ENCODE measurements at places on chromosomes 3 and 15. TPM values are rescaled to one million over a fixed set of nuclear protein-coding genes. Genes with fewer than 3 reads are reported as not detected.

ANKRD63 gene
- not detected for polyA plus RNA-seq

SEMA6D gene
- 10.2 TPM for polyA plus RNA-seq

C3orf22 gene
- polyA plus RNA-seq, result not detected

ADCY5 gene
- 14.5 TPM for polyA plus RNA-seq

FANCD2OS gene
- polyA plus RNA-seq, result not detected

CCDC54 gene
- polyA plus RNA-seq, result not detected

CHDH gene
- polyA plus RNA-seq, result 5.5 TPM

GPR171 gene
- not detected for polyA plus RNA-seq

TNFSF10 gene
- polyA plus RNA-seq, result 4.1 TPM

NEK10 gene
- 0.20 TPM for polyA plus RNA-seq

Data from brain (organoid and tissue), 16 donors.